ENCODE measurements at places on chromosomes 1 and 21.
A peak's percentile ranks its signal among the peaks of the same experiment; 100 is the strongest.

DNA sequence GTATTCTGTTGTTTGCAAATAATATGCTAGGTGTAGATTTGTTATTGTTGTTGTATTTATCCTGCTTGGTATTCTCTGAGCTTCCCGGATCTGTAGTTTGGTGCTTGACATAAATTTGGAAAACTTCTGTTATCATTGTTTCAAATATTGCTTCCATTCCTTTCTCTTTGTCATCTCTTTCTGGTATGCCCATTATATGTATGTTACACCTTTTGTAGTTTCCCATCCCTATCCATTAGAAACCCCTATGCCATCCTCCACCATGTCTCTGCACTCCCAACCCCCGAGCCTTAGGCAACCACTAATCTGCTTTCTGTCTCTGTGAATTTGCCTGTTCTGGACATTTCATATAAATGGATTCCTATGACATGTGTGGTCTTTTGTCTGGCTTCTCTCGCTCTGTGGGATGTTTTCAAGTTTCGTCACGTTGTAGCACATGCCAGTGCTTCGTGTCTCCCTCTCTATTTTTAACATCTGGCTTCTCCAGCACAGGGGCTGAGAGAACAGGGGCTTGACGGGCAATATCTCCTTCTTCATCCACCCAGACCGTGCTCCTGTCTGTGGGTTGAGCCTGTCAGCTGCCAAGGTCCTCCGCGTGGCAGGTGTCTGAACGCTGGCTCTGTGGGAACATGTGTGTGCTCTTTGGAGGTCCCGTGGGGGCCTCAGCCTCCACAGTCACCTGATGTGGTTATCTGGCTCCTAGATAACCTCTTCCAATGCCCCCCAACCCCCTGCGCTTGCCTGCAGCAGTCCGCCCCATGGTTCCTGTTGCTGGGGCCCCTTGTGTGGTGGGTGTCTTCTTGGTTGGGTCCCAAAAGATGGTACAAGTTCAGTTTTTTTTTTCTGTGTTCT is 32.8 kb upstream of the MAN1C1 start:
- DNase-seq = no peak

DNA sequence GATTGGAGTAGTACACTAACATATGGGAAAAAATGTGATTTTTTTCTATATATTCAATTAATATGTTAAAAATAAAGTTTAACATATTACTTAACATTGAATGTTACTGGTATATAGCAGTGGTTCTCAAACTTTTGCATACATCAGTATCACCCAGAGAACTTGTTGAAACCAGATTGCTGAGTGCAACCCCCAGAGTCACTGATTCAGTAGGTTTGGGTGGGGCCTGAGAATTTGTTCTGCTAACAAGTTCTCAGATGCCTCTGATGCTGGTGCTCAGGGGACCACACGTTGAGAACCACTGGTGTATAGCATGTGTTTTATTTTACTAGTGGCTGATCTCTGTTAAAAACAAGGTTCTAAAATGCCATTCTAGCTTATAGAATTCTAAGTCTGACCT is 161.9 kb downstream of the HHIPL2 start:
- DNase-seq = no peak

- DNase-seq = no peak
Observed at GRCh38 chr1:183315991-183316758, 102.0 kb downstream of the NMNAT2 start.

DNA sequence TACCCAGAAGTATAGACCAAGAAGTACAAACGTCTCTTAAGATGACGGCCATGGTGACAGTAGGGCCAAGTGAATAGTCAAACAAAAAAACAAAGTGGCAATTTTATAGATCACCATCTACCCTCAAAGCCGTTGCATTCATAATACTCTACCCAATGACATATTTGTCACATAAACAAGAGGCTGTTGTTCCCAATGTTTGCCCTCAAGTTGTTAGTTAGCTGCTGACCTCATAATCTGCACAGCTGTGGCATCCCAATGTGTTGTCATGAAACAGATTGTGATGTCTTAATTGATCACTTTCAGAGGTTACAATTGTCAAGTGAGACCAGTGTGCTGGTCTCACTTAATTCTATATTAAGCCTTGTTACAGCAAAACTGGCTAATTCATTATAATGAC is 333.8 kb downstream of the ST6GALNAC3 start:
- DNase-seq = no peak

DNA sequence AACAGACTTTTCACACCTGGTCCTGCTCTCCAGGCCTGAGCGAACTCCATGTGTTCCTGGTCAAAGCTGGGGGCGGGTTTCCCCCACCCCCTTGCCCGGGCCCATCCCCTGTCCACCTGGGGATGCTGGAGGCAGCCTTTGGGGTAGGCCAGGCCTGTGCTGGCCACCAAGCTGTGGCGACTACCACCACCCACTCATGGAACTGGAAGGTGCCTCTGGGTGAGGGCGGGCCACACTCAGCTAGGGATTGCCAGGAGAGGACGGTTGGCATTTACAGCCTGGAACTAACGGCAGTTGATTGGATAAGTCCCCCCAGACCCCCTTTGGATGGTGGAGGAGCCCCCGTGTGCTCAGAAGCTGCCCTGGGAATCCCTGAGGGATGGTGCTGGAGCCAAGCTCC is 7.9 kb downstream of the S100B start:
- DNase-seq = no peak

DNA sequence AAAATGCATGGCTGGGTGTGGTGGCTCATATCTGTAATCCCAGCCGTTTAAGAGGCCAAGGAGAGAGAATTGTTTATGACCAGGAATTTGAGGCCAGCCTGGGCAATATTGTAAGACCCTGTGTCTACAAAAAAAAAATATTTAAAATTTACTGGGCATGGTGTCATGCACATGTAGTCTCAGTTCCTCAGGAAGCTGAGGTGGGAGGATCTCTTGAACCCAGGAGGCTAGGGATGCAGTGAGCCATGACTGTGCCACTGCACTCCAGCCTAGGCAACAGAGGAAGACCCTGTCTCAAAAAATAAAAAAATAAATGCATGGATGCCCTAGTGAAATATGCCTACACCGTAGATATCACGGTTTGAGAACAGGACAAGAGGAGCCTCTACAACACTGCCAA is 1331.2 kb upstream of the B3GALT2 start:
- DNase-seq = no peak

DNA sequence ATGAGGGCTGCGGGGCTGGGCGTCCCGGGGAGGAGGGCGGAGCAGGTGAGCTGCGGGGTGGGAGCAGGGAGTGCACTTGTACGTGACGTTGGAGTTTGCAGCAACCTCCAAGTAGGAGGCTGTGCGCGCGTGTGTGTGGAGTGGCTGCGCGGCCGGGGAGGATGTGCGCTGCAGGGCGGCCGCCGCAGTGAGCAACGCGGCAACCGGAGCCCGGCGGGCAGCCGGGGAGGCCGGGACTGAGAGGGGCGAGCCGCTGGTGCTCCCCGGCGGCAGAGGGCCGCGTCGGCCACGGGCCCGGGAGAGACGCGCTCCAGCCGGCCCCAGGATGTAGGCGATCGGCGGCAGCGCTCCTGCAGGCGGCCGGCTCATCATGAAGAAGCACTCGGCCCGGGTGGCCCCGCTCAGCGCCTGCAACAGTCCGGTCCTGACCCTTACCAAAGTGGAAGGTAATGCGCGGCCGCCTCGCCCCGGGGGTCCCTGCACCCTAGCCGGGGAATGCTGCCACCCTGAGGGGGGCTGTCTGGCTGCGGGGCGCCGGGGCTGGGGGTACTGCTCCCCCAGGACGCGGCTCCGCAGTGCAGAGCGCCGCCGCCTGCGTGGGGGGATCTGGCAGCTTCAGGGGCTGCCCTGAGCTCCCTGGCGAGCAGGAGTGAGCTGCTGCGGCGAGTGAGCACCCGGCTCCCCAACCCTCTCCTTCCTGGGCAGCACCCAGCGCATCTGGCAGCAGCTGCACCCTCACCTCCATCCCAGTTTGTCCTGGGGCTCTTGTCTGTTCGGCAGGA is 158.9 kb upstream of the COA6 start:
- DNase-seq = peak; percentile 58

DNA sequence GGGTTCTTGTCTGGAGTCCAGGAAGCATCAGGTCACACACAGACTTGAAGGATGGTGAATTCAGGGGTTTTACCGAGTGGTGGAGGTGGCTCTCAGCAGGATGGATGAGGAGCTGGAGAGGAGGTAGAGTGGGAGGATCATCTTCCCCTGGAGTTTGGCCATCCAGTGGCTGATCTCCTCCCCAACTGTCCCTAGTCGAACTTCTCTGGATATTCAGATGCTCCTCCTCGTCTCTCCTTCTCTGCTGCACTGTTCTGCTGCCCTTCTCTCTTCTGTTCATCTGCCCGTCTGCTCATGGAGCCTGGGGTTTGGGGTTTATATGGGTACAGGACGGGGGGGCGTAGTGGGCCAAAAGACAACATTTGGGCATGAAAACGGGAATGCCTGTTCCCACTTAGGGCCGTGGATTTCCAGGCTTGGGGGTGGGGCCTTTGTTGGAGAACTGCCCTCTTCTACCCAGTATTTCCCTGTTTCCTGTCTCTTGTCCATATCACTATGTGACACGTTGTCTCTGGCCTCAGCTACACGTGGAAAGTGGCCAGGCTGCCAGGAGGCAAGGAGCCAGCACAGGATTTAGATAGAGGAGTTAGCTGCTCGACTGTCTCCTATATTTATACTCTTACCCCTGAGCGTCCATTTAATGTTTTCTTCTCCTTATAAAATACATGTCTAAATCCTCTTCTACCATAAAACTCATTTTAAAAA is 76.7 kb downstream of the SIPA1L2 start:
- DNase-seq = no peak

GRCh38 chr1:204684571-204685235 is 835 bp downstream of the LRRN2 start:
- peak; percentile 64 for DNase-seq

DNA sequence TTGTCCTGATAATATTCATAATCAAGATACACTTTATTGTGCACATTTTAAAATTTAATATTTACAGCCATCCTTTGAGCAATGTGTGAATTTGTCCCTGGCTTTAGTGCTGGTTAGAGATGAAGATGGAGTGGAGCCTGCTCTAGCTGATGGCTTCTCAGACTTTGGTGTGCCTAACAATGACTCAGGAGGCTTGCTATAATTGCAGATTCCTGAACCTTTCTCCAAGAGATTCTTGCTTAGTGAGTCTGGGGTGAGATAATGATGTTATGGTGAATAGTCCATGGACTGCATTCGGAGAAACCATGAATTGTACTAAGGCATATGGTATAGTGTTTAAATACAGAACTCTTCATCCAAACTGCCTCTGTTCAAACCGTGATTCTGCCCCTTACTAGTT is 307.1 kb downstream of the PAPPA2 start:
- DNase-seq = no peak

GRCh38 chr1:89631816-89632656 is 884 bp upstream of the LRRC8C start:
- no peak for DNase-seq
